ENCODE measurements at places on chromosomes 2 and 18. TPM values are rescaled to one million over a fixed set of nuclear protein-coding genes. Genes with fewer than 3 reads are reported as not detected.

- no peak for DNase-seq
Measured at GRCh38 chr18:5625076-5625475, 81.3 kb upstream of the EPB41L3 start.

GRCh38 chr2:12326449-12327190 lies 390.1 kb upstream of the TRIB2 start:
- DNase-seq: peak; percentile 3

DNA sequence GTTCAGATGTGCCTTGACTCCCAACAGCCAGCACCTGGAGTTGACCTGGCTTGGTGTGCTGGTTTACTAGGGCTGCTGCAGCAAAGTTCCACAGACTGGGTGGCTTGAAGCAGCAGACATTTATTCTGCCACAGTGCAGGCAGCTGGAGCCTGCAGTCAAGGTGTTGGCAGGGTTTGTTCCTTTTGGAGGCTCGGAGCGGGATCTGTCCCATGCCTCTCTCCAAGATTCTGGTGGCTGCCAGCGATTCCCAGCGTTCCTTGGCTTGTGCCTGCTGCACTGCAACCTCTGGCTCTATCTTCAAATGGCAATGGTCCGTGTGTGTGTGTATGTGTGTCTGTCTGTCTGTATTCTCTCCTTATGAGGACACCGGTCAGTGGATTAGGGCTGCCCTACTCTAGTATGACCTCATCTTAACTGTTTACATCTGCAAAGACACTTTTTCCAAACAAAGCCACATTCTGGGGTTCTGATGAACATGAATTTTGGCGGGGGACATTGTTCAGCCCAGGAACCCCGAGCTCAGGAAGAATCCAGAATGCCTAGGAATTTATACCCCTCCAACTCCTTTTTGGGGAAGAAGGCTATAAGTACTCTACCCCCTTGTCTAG lies 44.7 kb upstream of the TMEM131 start:
- DNase-seq: no peak

DNA sequence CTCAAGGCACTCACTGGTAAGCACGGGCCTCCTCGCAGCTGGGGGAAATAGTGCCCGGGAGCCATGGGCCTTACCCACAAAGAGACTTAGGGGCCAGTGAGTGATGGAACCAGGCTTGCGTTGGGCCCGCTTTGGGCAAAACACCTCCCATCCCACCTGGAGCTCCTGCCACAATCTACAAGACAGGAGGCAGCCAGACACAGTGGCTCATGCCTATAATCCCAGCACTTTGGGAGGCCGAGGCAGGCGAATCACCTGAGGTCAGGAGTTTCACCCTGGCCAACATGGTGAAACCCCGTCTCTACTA lies 88.2 kb downstream of the TFCP2L1 start:
- no peak for DNase-seq

DNA sequence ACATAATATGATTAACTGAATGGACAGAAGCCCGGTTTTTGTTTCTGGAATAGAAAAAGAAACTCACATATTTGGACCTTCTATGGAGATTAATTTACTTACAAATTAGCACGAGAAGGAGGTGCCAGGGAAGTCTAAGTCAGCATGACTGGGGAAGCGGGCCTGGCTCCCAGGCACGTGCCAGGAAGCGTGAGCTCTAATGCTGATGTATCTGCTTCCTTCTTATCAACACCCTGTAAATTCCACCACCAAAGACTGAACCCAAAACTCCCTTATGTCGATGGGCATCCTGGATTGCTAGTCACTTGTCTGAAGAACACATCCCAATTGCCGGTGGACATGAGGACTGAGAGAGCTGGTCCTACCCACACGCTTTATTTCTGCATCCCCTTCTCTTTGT lies 134.5 kb downstream of the GALNT14 start:
- no peak for DNase-seq

GRCh38 chr2:236051806-236052205 lies 116.4 kb downstream of the GBX2 start:
- no peak for DNase-seq

- no peak for DNase-seq
Measured at GRCh38 chr2:134246154-134246874, 7.6 kb upstream of the MGAT5 start.

GRCh38 chr2:104938231-104938941 lies 84.5 kb downstream of the POU3F3 start:
- no peak for DNase-seq

DNA sequence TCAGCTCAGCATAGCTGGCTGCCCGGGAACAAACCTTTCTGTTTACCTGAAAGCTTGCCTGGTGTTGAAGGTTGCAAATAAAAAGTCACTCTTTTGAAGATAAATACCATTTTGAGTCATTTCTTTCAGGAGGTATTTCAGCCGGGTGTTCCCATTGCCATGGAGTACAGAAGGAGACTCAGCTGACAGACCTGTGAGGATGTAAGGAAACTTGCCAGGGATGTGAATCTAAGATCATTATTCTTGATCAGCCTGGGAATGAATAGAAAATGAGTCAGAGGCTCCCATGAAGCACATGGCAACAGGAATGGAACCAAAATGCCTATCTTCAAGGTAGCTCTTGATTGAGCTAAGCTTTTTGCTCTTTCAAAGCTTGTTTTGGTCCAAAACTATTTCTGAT lies 231.2 kb downstream of the CYRIA start:
- no peak for DNase-seq

DNA sequence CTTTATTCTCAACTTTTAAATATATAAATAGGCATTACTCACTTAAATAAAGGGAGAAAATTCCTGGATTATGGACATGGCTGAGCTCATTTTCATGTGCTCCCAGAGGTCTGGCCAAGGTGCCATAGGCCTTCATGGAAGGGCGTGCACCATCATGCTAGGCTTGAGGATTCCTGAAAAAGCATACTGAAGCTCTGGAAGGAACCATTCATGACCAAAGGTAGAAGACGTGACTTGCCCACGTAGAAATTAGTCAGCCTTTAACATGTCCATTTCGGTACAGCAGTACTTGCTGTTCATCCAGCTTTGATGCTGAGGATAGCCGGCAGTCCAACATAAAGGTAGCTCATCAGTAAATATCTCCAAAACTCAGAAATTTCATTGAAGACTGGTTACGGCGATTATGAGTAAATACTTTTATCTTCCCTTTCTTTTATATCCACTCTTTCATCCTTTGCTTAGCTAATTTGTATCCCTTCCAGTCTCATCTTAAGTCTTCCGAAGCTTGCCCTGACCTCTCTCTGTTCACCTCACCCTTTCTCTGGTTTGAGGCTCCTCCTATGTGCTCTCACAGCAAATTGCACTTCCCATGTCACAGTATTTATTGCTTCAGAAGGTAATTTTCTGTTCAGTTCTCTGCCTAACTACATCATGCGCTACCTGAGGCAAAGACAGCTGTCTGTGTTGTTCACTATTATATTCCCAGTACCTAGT lies 32.3 kb upstream of the ASNSD1 start:
- peak; percentile 22 for DNase-seq

- DNase-seq: peak; percentile 31
Measured at GRCh38 chr2:181957668-181958067, 28.0 kb upstream of the PPP1R1C start.

DNA sequence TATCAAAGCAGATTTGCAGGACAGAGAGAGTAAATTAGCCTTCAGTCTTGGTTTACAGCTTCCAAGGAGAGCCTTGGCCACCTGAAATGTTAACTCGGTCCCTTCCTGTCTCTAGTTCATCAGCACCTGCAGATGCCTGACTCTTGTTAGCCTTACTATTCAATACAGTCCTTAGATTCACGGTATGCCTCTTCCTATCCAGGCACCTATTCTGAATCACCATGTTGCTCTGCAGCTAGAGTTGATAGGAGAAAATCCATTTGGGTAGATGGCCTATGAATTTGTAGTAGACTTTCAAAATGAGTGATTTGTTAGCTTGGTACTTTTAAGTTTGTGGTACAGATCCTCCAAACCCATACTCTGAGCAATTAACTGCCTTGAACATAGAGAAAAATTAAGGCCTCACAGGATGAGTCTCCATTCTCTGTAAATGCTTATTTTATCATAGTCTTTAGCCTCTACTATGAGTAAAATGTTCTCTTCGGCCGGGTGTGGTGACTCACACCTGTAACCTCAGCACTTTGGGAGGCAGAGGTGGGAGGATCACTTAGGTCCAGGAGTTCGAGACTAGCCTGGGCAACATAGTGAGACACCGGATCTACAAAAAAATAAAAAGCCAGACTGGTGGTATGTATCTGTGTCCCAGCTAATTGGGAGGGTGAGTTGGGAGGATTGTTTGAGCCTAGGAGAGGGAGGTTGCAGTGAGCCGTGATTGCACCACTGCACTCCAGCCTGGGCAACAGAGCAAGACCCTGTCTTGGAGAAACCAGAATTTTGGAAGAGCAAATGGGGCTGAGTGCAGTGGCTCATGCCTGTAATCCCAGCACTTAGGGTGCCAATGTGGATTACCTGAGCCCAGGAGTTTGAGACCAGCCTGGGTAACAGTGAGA lies 32.9 kb downstream of the PTCD3 start:
- no peak for DNase-seq

DNA sequence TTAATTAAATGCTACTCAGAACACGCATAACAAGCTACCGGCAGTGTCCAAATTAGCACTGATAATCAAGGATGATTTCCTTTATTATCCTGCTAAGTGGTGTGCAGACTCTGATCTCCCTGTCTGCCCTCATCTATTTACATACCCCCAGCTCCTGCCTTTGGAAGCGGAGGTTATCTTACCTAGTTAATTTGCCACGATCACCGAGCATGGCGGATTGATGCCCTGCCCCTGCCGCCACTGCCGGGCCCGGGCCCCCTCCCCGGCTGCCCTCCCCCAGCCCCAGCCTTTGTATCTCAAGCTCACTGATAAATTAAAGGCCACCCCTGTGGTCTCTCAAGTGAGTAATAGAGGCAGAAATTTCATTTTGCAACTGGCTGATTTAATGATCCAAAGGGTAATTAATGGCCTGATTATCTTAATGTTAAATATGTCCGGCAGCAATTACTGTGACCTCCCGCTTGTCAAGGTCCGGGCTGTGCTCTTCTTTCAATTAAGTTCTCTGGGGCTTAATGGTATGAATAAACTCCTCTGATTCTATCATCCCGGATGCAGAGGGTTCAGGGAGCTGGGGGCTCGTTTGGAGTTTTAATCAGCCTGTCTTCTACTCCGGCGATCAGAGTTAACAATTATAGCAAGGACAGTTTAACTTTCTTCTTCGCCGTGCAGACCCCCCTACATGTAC lies 113.4 kb downstream of the GBX2 start:
- DNase-seq: no peak

DNA sequence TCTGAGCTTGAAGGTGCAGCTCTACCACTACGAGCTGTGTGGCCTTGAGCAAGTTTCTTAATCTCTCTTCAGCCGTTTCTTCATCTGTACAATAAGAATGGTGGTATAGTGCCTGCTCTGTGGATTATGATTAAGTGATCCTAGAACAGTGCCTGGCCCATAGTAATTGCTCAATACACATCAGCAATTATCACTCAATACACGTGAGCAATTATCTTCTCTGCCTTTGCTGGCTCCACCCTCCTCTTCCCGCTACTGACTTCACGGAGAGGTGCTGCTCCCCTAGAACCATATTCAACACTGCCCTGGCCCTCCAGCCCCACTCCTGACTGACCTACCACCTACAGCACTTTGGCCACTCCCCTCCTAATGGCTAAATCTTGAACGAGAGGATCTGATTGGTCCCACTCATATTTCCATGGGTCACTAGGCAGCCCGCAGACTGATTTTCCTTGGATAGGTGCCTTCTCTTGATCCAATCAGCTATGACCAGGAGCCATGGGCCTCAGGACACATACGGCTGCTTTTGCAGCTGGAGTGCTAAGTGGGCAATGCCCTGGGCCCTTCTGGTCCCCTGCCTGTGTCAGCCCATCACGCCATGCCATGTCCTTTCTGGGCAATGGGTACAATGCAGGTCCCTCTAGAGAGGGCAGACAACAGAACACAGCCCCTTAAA lies 77.5 kb downstream of the STPG4 start:
- DNase-seq: no peak

DNA sequence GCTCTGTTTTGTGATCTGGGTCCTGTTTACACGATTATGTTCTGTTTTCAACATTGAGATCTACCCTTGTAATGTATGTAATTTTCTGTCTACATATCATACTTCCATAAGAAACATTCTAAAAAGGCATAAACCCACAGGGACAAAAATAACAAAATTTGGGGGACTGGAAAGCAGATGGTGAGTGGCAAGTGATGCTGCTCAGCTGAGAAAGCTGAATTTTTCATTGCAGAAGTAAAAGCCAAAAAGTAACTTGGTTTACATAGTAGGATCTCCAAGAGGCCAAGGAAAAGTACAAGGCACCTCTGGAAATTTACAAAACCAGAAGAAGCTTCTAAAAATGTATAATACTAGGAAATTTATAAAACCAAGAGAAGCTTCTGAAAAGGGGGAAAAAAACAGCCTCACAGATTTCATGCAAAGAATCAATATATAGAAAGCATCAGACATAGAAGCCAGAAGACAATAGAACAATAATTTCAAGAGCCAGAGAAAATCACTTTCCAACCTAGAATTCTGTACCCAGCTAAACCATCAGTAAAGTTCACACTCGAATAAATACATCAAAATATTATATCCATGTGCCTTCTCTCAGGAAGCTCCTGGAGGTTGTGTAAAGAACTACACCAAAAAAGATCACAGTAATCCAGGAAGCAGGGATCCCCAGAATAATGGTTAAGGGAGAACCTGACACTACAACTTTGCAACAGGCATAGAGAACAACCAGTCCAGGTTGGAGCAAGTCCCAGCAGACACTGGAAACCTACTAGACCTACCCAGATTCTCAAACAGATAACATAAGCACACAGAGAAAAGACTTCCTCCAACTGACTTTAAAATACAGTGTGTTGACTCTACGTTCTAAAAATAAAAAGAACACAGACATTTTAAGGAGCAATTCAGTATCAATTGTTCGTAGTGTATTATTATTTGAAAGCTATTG lies 401.7 kb upstream of the HS6ST1 start:
- peak; percentile 5 for DNase-seq

ATOH8 gene
- 2.3 TPM for total RNA-seq

SLC19A3 gene
- total RNA-seq: 0.03 TPM

ASXL3 gene
- not detected for total RNA-seq

MC4R gene
- total RNA-seq: not detected

UCN gene
- total RNA-seq: 4.9 TPM

ADAM23 gene
- not detected for total RNA-seq
